ENCODE measurements at places on chromosomes 13 and 19.

- no peak for DNase-seq
Measured at GRCh38 chr13:111789011-111789410, 277.9 kb upstream of the SOX1 start.

DNA sequence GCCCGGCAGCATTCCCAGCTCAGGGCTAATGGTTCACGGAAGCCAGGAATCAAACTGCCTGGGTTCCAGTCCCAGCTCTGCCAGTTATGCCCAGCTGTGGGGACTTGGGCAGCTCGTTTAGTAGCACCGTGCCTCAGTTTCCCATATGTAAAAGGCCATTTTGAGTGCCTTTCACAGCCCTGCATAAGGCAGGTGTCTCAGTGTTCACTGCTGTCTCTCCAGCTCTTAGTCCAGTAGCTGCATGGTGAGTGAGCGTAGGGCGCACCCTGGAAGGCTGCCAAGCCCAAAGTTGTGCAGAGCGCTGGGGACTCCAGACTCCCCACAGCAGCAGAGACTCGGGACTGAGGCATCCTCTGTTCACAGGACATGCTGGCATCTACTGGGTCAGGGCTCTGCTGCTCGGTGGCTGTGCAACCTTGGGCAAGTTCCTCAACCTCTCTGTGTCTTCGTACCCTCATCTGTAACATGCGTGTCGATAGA is 5.5 kb downstream of the RPL28 start:
- DNase-seq = no peak

DNA sequence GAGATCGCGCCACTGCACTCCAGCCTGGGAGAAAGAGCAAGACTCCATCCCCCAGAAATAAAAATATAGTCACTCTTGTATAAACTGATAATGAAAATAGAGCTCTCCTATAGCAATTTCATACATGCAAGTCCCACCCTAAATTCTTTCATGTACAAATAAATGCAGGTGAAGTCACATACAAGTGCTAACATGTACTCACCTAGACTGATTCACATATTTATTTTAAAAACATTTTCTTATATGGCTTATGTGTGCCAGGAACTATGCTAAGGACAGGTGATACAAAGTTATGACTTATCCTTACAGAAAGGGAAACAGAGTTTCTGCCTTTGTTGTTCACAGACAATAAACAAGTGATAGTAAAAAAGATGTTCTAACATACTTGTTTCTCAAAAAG is 32.0 kb downstream of the USP12 start:
- no peak for DNase-seq

- no peak for DNase-seq
Measured at GRCh38 chr13:92265408-92265807, 867.0 kb downstream of the GPC5 start.

GRCh38 chr13:39349391-39349960 is 253.5 kb downstream of the LHFPL6 start:
- no peak for DNase-seq

GRCh38 chr19:31233295-31233800 is 115.9 kb downstream of the TSHZ3 start:
- DNase-seq = no peak

- DNase-seq = no peak
Measured at GRCh38 chr13:27955014-27955591, 14.0 kb downstream of the CDX2 start.

DNA sequence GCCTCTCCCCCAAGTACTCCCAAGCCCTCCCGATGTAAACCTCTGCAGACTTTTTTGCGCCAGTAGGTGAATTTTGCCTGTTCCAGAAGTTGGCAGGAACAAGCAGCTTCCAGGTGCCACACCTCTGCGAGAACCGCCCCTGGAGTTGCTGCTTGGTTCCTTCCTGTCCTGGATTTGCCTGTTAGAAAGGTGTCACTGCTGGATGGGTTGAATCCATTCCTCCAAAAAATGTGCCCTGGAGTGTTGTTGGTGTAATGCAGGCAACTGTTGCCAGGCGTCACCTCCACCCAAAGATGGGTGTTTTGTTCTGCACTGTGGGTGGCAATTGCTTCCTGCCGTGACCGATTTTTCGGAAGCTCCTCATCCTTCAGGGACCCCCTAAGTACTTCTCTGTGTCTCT is 5.7 kb downstream of the PGPEP1 start:
- no peak for DNase-seq

DNA sequence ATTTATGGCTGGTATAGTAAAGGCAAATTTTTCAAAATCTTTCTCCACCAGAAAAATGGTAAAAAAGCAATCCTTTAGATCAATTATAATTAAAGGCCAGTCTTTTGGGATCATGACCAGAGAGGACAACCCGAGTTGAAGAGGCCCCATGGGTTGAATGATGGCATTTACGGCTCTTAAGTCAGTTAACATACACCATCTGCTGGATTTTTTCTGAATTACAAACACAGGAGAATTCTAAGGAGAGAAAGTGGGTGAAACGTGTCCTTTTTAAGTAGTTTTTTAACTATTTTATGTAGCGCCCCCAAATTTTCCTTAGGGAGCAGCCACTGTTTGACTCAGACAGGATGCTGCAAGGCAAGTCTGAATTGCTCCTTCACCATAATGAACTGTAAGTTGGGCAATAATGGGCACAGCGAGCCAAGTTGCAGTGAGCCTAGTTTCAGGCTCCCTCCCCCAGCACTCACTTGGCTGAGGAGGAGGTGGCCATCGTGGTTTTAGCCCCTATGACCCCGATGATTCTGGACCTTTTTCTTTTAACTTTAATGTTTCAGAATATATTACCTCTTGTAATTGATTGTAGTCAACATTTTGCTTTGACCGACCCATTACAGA is 13.6 kb upstream of the ZNF611 start:
- no peak for DNase-seq
